Smooth muscle cell of the brain vasculature (primary cell): ENCODE measurements at places on chromosomes 1 and 21.

GRCh38 chr1:186060226-186060625 lies 314.8 kb downstream of the TPR start:
- no peak for DNase-seq

- DNase-seq: no peak
Observed at GRCh38 chr1:198906739-198907422, 268.0 kb downstream of the PTPRC start.

DNA sequence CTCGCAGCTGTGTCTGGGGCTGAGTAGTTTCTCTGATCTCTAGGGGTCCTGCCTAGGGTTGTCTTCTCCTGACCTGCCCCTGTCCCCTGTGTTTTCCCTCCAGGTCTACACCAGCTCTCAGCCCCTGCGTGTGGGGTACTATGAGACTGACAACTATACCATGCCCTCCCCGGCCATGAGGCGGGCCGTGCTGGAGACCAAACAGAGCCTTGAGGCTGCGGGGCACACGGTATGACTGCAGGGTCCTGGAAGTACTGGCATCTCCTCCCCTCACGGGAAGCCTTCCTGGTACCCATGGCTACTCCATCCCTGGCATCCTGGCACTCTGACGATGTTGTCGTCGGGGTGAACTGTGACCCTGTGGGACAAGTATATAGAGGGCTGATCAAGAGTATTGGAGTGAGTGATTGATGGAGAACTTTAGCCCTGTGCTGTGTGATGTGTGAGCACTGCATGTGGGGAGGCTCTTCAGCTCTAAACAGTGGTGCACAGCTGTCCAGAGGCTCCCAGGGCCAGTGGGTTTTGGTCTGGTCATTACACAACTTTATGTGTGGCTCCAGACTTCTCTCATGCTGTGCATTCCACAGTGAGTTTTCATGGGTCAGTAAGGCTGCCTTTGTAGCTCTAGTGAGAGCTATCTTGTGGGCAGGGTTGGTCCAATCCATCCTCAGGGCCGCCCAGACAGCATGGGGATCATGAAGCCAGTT lies 14.4 kb downstream of the FAAH start:
- DNase-seq: no peak

GRCh38 chr1:234745276-234745675 lies 135.3 kb upstream of the IRF2BP2 start:
- DNase-seq: no peak

- DNase-seq: no peak
Observed at GRCh38 chr1:109864047-109864822, 46.4 kb upstream of the CSF1 start.

DNA sequence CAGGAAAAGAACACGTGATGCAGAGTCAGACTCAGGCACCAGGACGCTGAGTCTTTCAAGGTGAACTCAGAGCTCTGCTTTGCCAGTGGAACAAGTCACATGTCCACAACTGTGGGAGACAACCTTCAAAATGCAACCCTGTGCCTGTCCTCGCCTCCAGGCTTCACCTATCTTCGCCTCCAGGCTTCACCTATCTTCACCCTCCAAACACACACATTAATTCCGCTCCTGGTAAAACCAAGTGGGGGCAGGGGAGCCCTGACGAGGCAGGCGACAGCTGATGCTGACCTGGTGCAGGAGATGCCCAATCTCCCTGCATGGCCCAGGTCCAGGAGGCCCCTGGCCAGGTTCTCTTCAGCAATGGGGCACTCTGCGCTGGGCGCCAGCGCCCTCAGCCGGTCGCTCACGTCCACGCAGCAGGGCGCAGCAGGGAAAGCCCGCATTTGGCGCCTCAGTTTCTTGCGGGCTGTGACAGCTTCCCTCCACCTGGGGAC lies 28.0 kb upstream of the LSS start:
- no peak for DNase-seq

GRCh38 chr1:216325946-216326345 lies 97.3 kb downstream of the USH2A start:
- no peak for DNase-seq
